ENCODE measurements at places on chromosomes 7 and 10. TPM values are rescaled to one million over a fixed set of nuclear protein-coding genes. Genes with fewer than 3 reads are reported as not detected.

DNA sequence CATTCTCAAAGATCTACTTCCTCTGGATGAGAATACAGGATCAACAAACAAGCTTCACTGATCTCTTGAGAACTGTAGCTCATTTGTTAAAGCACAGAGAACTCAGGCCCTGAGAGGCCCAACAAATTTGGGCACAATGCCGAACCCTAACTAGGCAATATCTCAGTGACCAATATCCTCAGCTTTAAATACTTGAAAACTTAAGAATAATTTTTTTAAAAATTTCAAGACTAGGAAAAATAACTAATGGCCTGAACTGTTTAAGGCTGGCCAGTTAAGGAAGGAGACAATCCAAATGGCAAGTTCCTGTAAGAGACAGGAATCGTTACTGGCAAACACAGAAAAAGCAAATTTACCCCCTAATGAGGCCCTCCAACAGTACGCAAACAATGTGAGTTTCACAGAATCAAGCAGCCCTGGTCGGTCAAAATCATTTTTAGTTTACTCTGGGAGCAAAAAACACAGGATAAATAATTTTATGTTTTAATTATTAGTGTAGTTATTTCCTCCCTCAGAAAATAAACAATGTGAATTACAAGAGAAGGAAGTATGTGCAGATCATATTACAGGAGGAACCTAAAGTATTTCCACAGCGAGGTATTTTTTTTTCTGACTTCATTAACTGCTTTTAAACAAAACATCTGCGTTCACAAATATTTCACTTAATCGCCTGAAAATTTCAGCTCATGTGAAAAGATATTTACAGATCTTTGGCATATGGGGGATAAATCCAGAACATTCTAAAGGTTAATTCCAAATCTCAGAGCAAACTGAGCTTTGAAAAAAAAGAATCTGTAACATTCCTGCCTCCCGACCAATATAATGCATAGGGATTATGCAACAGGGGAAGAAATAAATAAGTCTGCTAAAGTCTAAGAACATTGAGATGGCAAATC, 39.5 kb downstream of the NT5C2 start:
- no peaks in the 10 kb centered on the region for H3K27me3 ChIP-seq
- no peak overlapping the region for H3K4me3 ChIP-seq
- no peaks in the 10 kb centered on the region for H3K36me3 ChIP-seq
- no peak overlapping the region for H3K27ac ChIP-seq
- peaks cover 7% of the 10 kb centered on the region for H3K4me1 ChIP-seq

- peaks cover 30% of the 10 kb centered on the region for H3K4me1 ChIP-seq
- peak overlapping the region; percentile 93 for H3K4me3 ChIP-seq
- H3K27ac ChIP-seq: peak overlapping the region; percentile 85
These were observed 654 bp downstream of the ALKBH4 start for GRCh38 chr7:102463841-102464576.

Gene ASAH2
- 4.8 TPM for total RNA-seq

Gene CNOT4
- total RNA-seq: 35.0 TPM
